ENCODE measurements at places on chromosomes 3 and 15.

GRCh38 chr3:30578479-30578878 is 27.9 kb upstream of the TGFBR2 start:
- no peak for DNase-seq

DNA sequence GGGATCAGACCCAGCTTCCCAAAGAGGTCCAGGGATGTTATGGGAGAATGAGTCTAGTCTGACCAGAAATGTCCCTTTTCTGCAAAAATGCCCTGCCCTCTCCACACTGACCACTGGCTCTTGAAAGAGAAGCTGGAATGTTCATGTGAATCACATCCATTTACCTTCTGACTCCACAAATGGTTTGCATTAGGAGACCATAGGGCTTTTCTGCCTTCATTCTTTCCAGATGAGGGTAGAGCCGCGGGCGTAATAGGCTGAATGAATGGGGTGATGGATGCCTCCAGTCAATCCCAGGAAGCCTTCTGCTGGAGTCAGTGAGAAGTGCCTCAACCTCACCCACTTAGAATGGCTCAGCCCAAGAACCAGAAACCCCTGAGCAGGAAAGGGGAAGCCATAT is 47.2 kb upstream of the IREB2 start:
- peak; percentile 28 for DNase-seq

- DNase-seq, result peak; percentile 54
Measured at GRCh38 chr3:53806182-53807116, 39.8 kb downstream of the CHDH start.

DNA sequence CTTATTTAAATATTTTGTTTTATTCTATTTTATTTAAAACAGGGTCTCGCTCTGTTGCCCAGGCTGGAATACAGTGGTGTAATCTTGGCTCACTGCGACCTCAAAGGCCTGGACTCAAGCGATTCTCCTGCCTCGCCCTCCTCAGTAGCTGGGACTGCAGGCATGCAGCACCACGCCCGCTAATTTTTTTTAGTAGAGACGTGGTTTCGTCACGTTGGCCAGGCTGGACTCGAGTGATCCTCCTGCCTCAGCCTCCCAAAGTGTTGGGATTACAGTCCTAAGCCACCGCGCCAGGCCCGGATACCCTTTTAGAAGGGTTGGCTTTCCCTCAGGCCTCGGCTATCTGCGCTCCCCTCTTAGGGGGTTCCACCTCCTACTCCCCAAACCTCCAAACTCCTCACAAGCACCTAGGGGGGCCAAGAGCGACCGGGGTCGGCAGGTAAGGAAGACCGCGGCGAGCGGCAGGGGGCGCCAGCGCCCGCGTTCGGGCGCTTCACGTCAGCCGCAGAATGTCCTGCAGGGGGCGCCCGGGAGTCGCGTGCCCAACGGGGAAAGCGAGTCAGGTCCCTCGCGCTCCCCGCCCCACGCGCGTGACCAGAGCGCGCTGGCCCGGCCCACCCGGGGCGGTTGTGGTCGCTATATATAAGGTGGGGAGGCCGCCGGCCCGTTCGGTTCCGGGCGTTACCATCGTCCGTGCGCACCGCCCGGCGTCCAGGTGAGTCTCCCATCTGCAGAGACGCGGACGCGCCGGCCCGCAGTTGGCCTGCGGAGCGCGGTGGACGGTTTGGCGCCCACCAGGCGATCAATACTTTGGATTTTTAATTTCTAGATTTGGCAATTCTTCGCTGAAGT is 51.8 kb upstream of the GATM start:
- peak; percentile 87 for DNase-seq

DNA sequence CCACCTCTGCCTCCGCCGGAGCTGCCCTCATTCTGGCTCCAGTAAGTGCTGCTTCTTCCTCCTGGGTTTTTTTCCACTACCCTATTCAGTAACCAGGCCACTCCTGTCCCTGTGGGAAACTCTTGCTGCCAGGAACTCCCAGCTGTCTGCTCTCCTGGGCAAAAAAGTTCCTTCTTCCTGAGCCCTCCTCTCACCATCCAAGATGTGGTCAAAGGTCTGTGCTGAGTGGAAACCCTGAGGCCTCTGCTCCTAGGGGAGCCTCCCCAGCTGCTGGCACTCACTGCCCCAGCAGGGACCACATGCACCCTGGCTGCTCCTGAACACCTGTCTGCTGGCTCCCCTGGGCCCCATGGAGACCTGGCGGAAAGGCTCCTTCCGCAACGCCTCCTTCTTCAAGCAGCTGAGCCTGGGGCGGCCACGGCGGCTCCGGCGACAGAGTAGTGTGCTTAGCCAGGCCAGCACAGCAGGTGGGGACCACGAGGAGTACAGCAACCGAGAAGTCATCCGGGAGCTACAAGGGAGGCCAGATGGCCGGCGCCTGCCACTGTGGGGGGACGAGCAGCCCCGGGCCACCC is 454 bp downstream of the C15orf62 start:
- no peak for DNase-seq

DNA sequence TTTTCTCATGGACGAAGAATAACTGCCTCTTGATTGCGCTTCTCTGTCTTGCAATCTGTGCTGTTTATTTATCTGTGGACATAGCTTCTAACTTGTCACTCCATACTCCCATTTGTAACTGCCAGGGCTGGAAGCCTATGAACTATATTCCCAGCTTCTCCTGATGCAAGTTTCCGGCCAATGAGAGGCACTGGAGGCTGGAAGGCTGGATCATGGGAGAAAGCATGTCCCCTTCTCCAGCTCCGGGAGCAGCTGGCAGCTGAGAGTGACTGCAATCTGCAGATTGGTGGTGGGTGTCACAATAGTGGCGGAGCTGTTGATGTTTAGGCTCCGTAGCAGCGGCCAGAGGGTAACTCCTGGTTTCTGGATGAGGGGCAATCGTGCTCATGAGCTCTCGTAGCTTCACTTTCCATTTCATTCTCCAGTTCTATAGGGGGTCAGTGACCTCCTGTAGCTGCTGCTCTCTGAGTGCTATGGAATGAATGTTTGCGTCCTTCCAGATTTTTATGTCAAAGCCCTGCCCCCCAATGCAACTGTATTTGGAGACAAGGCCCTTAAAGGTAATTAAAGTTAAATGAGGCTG is 35.7 kb upstream of the PCSK6 start:
- DNase-seq, result no peak

GRCh38 chr3:46516521-46516920 is 18.7 kb downstream of the RTP3 start:
- DNase-seq, result no peak

- DNase-seq, result no peak
Measured at GRCh38 chr15:80138961-80139360, 13.8 kb upstream of the FAH start.

- no peak for DNase-seq
Measured at GRCh38 chr15:31476866-31477265, 150.2 kb downstream of the KLF13 start.

DNA sequence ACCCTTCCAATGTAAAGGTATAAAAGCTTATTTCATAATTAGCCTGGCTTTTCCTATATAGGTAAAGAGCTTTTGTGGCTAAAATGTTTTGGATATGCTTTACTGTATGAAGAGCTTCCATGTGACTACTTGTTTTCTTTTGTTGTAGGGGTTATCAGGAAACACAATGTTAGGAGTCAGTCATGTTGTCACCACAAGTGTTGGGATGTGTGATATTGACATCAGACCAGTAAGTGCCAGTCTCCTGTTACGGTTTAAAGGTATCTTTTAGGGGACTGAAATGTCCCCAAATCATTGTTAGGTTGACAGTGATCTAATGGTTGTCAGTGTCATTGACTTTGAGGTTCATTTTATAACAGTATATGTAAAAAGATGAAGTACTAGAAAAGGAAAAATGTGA is 18.3 kb downstream of the ACTL6A start:
- DNase-seq, result no peak

- DNase-seq, result no peak
Measured at GRCh38 chr3:86774082-86774691, 216.8 kb downstream of the VGLL3 start.

DNA sequence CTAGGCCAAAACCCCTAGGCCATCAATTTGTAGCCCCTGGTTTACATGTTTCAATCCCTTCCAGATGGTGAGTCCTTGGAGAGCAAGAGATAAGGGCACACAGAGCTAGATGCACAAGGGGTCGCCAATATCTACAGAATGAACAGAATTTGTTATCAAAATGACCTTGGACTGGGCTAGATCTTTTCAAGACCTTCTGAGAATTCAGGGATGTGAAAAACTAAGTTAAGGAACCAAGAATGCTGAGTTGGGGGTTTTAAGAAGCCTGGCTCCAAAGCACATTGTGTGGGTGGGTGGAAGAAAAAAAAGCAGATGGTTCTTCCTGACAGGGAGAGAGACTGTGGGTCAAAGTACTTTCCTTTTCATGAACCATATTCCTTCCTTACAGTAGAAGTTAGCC is 10.2 kb downstream of the CDCP1 start:
- DNase-seq, result no peak

DNA sequence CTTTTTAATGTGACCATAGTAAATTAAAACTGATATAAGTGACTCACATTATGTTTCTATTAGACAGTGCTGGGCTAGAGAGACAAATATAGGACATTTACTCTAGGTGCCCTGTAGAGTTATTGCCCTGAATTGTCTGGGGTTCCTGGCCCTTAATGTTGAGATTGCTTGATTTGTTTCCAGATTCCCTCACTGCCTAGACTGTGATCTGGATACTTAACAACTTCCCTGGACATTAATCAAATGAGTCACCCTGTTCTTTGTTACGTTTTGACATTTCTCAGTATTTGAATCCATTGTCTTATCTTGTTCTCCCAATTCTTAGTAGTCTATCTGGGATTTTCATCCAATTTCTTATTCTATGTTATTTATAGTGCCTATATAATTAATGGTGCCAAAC is 65.8 kb downstream of the DTWD1 start:
- no peak for DNase-seq

- no peak for DNase-seq
Measured at GRCh38 chr15:100570275-100570674, 31.7 kb downstream of the LINS1 start.

DNA sequence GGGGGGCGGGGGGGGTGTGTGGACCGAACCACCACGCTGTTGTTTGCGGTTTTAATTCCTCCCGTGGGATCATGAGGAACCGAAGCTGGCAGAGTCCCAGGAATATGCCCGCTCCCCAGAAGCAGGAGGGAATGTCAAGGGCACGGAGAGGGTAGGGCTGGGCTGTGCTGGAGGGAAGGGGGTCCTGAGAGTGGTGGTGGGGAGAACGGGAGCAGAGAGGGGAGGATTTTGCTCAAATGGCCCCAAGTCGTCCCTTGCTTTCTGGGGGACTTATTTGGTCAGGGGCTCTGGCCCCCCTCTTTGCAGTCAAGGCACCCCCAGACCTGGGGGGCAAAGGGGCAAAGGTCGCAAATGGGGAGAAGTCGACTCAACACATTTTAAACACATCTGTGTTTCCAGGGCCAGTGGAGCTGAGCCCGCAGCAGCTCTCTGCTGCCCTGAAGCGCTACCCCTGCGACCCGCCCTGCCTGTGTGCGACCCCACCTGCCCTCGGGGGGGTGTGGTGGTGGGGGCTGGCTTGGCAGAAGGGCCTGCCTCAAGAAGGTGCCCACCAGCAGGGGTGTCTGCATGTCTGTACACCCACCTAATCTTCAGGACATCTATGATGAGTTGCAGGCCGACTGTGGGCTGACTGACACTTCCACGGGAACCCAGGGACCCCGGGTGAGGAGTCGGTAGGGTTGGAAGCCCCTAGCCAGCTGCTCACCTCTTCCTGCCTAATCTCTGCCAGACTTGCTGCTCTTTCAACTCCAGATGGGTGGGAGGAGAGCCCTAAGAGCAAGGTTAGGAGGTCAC is 602 bp upstream of the ATP2B2 start:
- DNase-seq, result no peak

DNA sequence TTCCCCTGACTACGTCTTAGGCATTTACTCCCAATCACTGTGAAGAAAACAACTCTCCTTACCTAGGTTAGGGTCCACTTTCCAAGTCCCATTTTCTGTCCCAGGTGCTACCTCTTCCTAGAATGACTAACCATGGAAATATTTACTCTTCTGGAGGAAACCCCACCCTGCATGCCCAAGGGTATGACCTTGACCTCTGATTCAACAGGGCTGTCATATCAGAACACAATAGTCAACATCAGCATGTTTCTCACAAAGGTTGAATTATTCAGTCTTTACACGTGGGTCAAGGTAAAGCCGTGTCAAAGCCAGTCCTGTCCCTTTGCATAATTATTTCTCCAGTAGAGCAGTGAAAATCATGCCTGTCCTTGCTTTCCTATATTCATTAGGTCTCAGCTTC is 4.3 kb upstream of the FRMD5 start:
- no peak for DNase-seq

DNA sequence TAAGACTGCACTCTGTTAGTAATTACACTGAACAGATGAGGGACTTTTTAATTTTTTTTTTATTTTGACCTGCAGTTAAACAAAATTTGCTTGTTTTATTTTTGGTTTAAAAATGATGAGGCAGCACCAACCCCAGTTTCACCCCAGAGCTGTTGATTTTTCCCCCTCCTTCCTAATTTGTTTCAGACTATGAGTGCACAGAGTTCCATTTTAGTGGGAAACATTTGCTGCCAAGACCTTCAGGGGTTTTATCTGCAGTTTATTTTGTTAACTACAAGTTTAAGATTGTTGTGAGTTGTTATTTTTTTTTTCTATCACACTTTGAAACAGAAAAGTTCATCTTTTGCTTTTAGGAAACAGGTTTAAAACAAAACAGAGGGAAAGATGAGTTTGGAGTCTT is 455.9 kb upstream of the NR2F2 start:
- no peak for DNase-seq

GRCh38 chr15:45690581-45691260 is 55.9 kb downstream of the SQOR start:
- DNase-seq, result no peak

- DNase-seq, result no peak
Measured at GRCh38 chr3:138944929-138945708, 1.8 kb downstream of the FOXL2 start.

- DNase-seq, result peak; percentile 71
Measured at GRCh38 chr3:129892857-129893580, 492 bp downstream of the TMCC1 start.

DNA sequence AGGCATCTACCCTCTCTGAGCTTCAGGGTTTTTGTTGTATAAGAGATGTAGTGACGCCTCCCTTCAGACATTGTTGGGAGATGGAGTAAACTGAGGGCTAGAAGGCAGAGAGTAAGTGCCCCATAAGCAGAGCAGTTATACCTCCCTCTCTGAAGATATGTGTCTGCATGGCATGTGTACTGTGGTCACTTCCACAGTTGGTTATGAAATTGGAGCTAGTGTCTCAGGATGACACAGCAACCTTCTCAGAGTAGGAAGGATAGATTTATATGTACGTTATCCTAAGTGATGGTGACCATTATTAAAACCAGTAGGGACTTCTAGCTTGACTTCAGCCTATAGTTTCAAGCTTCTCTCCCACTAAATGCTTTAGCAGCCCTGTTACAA is 17.9 kb downstream of the PXK start:
- no peak for DNase-seq
